ENCODE measurements at places on chromosomes 1 and 21.

- no peak for DNase-seq
These were observed 13.2 kb upstream of the MFN2 start for GRCh38 chr1:11967028-11967547.

DNA sequence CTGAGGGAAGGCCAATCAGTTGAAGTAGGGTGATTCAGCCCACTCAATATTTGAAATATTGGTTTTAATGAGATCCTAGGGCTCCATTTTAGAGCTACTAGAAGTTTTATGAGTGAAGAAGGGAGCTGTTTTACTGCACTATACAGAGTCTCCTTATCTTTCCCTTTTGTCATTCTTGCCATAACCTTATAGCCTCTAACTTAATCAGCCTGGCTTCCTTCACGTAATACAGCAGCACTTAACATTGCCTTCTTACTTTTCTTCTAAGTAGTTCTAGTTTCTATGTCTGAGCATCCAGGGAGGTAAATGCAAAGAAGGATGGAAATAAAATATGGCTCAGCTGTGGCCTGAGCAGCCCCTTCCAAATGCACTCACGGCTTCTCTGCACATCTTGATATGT lies 299.3 kb downstream of the KIF26B start:
- no peak for DNase-seq

DNA sequence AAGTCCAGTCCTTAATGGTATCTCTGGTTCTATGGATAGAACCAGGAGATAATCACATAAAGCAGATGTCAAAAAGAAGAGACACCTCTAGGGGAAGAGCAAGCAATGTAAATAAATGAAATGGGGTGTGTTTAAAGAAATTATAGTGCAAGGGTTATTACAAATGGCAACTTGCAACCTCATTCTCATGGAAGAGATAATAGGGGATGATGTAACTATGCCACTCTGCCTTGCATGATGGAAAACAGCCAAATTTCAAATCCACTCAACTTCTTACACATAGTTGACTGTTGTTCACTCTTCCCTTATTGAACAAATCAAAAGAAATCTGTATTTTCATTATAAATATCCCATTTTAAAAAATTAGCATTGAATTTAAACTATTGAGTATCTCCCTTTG lies 274.0 kb upstream of the TMPRSS15 start:
- DNase-seq: no peak

DNA sequence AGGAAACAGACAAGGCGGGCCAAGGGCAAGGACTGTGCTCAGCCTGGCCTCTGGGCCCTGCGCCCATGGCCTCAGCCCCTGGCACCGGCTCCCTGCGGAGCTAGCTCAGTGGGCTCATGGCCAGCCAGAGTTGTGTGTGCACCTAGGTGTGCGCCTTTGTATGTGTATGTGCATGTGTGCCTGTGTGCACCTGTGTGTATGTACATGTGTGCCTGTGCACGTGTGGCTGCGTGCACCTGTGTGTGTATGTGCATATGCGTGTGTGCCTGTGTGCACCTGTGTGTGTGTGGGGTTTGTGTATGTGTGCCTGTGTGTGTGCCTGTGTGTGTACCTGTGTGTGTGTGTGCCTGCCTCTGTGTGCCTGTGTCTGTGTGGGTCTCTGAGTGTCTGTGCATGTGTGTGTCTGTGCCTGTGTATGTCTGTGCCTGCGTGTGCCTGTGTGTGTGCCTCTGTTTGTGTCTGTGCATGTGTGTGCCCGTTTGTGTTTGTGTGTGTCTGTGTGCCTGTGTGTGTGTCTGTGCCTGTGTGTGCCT lies 7.4 kb downstream of the GPR137B start:
- DNase-seq: no peak

- DNase-seq: no peak
These were observed 75.4 kb downstream of the PLD5 start for GRCh38 chr1:242448910-242449645.

DNA sequence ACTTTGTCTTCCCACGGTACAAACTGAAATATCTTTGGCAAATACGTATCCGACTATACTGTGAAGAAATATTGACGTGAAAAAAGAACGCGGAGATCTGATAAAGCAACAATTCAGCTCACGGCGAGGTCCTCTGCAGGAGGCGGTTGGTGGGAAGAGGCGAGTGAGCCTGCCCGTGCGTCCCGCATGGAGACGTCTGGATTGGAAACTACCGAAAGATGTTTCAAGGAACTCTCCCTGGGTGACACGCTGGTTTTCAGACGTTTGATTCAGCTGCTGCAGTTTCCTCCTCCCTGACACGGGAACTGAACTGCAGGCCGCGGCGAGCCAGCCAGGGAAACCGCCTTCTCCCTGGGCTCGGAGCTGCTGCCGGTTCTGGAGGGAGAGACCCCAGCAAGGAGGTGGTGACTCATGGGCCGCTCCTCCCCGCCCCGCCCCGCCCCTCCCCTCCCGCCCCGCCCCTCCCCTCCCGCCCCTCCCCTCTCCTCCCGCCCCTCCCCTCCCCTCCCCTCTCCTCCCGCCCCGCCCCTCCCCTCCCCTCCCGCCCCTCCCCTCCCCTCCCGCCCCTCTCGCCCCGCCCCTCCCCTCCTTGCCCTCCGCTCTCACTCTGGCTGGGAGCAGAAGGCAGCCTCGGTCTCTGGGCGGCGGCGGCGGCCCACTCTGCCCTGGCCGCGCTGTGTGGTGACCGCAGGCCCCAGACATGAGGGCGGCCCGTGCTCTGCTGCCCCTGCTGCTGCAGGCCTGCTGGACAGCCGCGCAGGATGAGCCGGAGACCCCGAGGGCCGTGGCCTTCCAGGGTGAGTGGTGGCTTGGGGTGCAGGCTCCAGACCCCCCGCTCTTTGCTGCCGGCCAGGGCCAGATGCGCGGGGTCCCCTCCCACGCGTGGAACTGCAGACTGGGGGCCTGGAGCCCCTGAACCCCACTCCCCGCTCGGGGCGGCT lies at the start of gene COL6A1:
TSS of gene COL6A1 (plus strand) at position 620 of the 941 bp plus-strand sequence. CDS start at position 701, 81 bp downstream.
- DNase-seq: peak; percentile 79

DNA sequence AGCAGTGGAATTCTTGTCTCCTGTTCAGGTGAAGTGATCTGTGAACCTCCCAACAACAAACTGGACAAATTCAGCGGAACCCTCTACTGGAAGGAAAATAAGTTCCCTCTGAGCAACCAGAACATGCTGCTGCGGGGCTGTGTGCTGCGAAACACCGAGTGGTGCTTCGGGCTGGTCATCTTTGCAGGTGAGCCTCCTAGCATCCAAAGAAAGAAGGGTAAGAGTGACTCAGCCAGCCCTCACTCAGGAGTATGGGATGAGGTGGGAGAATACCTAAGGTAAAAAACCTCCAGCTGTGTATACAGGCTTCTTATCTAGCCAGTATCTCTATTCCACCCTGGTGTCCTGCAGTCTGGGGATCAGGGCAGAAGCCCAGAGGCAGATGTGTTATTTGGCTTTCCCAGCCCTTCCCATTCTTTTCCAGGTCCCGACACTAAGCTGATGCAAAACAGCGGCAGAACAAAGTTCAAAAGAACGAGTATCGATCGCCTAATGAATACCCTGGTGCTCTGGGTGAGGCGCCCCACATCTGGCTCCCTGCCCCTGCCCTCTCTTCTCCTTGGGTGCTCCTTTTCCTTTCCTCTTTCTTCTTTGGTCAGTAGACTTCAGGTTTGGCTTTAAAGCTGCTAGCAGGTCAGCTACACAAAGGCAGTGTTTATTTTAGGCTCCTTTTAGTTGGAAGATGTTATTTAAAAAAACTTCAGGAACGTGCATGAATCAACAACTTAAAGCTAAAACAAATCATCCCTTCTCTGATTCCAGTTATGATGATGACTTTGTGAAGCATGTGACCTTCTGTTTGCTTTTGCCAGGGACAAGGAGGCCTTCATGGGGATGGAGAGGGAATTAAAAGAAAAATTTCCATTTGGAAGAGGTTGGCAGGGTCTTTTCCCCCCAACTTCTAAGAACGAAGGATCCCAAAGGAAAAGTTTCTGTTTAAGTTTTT lies 9.0 kb downstream of the ATP8B2 start:
- no peak for DNase-seq

GRCh38 chr1:154845174-154845573 lies 24.9 kb downstream of the KCNN3 start:
- no peak for DNase-seq

DNA sequence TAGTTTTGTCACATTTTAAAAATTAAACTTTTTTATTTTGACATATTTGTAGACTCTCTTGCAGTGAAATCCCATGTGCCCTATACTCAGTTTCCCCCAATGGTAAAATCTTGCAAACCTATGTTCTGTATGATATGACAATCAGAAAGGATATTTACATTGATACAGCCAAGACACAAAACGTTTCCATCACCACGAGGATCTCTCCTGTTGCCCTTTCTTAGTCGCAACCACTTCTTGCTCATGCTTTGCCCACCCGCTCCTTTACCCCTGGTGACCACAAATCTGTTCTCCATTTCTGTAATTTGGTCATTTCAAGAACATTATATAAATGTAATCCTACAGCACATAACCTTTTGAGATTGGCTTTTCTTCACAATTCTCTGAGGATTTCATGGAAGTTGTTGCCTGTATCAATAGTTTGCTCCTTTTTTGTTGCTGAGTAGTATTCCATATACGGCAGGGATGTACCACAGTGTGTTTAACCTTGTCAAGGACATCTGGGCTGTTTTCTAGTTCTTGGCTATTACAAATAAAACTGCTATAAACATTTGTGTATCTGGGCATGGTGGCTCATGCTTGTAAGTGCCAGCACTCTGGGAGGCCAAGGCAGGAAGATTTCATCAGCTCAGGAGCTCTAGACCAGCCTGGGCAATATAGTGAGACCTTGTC lies 14.0 kb upstream of the BATF3 start:
- no peak for DNase-seq

GRCh38 chr1:158103861-158104522 lies 76.7 kb upstream of the CD1D start:
- DNase-seq: no peak

GRCh38 chr1:14597343-14598006 lies 1.0 kb upstream of the KAZN start:
- no peak for DNase-seq

- no peak for DNase-seq
These were observed 64.3 kb upstream of the TINAGL1 start for GRCh38 chr1:31511848-31512615.

DNA sequence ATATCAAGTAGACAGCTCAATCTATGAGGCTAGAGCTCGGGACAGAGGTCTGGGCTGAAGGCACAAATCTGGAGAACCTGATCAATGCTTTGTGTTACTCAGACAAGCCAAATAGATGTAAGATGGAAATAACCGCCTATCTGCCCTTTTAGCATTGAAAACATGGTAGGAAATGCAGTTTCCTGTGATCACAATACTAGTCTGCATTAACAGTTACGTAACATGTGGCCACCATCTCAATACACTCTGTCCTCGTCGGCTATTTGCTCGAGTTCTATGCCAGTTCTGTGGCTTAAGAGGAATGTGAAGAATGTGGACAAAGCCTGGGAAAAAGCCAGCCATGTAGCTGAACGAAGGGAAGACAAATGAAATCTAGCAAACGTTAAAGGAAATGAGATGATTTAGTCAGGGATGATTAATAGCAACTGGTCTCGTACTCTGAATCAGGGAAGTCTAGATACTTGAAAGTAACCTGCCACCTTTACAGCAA lies 73.3 kb downstream of the HSF2BP start:
- peak; percentile 69 for DNase-seq

GRCh38 chr1:89887713-89888112 lies 66.9 kb downstream of the LRRC8D start:
- DNase-seq: no peak

- no peak for DNase-seq
These were observed 137.6 kb downstream of the ZZZ3 start for GRCh38 chr1:77544845-77545244.

DNA sequence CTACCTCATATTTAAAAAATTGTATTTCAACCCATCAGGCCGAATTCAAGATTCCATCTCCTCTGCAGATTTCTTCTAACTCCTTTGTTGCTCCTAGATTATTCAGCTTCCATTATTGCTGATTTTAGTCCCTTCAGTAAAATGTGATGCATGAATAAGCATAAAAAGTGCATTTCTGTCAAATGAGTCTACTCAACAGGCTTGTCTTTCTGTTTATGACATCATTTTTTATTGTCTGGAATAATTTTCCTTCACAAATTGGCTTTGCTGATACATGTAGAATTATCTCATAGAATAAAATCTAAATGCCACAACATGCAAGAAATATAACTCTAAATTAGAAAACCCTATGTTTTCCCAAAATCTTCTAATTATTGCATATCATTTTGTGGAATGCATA lies 1.6 kb upstream of the OR2M5 start:
- DNase-seq: no peak

DNA sequence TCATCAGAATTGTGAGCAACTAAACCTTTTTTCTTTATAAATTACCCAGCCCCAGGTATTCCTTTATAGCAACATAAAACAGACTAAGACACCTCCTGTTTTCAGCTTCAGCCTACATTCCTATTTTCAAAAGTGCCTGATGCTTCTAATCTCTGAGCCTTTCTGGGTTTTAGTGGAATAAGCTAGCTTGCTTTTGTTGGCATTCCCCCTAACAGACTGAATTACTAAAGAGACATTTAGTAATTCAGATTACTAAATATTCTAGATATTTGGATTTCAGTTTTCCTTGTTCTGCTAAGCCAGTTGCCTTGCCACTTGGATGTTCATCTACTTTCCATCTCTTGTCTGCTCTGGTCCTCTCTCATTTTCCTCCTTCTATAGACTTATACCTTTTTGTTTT lies 10.5 kb upstream of the GNG12 start:
- no peak for DNase-seq

DNA sequence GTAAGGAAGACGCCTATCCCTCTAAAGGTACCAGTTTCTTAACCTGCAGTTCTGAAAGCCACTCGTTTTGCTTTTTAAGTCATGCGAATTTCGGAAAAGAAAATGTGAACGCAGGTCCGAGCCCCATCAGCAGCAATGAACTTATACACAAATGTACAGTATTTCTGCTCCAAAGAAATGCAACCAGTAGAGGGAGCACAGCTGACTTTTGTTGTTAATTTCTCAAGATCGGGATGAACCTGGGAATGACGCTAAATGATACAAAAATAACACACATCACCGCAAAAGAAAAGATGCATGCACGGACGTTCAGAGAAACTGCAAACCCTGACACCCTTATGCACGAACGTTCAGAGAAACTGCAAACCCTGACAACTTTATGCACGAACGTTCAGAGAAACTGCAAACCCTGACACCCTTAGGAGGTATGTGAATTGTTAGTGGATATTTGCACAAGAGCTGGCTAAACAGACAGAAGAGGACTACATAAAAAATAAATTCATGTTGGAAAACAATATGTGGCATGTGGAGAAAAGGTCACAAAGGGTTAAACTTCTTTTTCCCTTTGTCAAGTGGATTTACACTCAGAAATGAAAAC lies 3.5 kb upstream of the TIAM1 start:
- DNase-seq: no peak

DNA sequence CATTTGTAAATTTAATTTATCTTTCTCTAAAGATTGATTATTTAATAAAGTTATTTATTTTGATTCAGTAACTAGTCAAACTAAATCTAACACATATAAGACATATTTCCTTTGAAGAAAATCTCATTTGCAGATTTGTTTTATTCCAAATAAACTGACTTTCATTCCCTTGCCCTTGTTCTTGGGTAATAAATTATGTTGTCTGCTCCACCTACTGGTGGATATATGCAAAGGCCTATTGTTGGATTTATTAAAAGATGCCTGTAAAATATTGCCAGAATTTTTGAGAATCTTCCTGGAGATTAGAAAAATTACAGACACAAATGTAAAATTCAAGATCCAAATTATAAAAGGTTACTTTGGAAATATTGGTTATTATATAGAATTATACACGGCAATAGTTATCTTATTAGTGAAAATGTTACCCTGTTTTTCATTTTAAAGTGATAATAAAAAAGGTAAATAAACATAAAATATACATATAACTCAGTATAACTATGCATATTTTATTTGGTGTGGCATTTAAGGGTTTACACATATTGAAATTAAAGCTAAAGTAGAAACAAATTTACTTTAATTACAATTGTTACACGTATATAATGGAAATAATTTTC lies 116.1 kb downstream of the SPATA17 start:
- no peak for DNase-seq
